ENCODE measurements at places on chromosomes 5 and 9.

DNA sequence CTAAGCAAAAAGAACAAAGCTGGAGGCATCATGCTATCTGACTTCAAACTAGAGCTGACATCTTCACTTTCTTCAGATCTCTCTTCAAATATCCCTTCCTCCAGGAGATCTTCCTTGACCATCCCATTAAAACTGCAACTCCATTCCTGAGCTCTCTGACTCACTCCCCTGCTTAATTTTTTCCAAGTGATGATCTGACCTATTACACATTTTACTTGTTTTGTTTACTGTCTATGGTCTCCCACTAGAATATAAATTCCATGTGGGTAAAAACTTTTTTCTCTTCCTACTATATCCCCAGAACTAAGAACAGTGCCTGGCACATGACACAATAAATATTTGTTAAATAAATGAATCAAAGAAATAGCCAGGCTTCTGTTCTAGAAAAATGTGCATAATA, 87.5 kb downstream of the SLIT3 start:
- no peak for DNase-seq

- DNase-seq, result no peak
Observed at GRCh38 chr5:110288766-110289511, 437.5 kb downstream of the TMEM232 start.

DNA sequence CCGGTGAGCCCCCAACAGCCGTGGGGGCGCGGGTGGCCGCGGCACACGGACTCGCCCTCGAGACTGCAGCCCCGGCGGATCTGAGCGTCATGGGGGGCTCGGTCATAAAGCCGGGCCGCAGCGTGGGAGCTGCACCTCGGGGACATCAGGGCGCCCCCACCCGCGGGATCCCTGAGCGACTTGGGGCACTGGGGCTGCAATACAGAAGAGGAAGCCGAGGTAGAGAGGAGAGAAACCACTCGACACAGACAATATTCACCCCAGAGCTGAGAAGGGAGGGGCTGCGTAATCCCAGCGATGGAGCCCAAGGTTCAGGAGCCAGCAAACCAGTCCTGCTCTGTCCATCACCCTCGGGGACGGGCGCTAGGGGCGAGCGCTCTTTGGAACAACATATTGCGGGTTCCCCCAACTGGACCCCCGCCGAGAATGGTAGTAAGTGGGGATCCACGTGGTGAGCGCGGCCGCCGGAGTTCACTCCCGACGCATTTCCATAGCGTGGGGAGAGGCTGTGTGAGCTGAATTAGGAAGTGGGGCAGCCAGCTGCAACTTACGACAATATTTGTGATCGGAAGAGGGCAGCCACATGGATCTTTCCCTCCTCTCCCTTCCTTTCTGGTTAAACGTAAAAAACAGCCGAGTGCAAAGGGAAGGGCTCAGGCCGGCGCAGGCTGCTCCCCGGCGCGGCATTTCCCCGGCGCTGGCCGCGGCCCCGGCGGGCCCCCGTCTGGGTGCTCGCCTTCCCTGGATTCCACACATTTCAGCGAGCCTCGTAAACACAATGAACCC, 9.9 kb downstream of the PTCH1 start:
- DNase-seq, result peak; percentile 33

GRCh38 chr5:151707567-151707966, 20.9 kb upstream of the SPARC start:
- no peak for DNase-seq

- no peak for DNase-seq
Observed at GRCh38 chr9:131421691-131422090, 27.8 kb downstream of the PRRC2B start.

- DNase-seq, result no peak
Observed at GRCh38 chr5:77683171-77683732, 44.7 kb upstream of the OTP start.

- DNase-seq, result no peak
Observed at GRCh38 chr9:6072453-6072852, 57.0 kb upstream of the RANBP6 start.

- DNase-seq, result no peak
Observed at GRCh38 chr5:10727861-10728260, 33.2 kb downstream of the DAP start.

Data from activated gamma-delta T cell (primary cell).